ENCODE measurements at places on chromosomes 2 and 18.

DNA sequence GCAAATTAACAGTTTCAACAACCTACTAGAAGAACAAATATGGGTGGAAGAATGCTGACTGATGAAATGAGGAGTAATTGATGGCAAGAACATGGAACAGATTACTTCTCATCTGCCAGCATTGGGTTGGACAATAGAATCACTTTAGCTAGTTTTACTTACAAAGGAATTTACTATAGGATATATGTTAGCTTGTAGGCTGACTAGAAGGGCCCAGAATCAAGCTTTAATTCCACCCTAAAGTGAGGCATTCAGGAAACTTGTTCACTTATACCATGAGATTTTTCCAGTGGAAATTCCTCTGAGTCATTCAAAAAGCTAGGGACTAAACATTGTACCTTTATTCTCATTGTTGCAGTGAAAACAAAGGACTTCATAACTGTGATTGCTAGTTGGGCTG lies 5.0 kb upstream of the ZSWIM2 start:
- no peak for DNase-seq

DNA sequence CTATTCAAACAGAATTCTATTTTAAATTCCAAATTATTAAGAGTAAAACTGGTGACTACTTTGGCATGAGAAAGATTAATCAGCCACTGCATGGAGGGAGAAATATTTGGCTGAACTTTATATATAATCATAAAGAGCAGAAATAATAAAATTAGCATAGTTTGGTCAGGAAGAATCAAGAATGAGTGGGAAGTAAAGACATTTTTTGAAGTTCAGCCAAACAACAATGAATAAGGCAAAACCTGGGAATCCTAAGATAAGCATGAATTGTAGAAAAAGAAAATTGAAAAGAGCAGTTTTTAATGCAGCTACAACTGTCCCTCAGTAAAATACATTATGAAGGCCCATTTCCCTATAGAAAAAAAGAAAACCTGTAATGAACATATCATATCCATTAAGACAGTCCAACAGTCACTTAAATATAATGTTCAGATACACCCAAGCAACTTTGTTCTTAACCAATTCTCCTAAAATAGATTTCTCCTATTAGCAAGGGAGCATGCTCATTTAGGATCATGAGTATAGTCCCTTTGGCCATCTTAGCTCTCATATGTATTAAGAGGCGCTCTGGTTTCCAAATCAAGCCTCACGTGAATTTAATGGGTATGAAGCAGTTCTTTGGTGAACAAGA lies 6.5 kb downstream of the TMEM17 start:
- no peak for DNase-seq

DNA sequence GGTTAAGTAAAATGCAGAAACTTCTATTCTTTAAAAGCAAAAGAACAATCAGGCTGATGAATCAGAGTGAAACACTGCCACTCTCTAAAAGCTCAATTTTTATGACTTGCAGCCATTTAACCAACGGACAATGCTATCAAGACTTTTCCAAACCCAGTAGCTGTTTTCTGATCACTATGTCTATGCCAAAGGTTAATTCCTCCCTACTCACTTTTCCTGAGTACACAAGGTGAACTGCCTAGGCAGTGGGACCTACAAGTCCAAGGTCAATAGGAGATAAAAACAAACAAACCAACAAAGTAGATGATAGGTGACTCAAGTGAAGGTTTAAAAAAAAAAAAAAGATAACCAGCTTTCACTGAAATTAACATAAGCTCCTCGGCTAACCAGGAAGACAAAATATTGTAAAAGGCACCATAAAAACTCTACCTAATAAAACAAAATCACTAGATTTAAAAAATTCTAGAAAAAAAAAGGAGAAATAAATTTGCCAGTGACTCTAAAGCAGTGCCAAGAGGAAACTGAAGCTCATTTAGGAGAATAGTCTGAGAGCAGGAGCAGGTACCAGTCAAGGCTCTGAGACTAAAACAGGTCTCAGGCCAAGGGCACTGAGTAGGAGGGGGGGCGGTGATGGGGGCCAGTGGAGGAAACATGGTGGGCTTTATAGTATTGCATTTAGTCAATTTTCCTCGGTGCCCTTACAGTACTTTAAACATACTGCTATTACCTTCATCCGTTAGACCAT lies 134.1 kb upstream of the DLGAP1 start:
- no peak for DNase-seq

DNA sequence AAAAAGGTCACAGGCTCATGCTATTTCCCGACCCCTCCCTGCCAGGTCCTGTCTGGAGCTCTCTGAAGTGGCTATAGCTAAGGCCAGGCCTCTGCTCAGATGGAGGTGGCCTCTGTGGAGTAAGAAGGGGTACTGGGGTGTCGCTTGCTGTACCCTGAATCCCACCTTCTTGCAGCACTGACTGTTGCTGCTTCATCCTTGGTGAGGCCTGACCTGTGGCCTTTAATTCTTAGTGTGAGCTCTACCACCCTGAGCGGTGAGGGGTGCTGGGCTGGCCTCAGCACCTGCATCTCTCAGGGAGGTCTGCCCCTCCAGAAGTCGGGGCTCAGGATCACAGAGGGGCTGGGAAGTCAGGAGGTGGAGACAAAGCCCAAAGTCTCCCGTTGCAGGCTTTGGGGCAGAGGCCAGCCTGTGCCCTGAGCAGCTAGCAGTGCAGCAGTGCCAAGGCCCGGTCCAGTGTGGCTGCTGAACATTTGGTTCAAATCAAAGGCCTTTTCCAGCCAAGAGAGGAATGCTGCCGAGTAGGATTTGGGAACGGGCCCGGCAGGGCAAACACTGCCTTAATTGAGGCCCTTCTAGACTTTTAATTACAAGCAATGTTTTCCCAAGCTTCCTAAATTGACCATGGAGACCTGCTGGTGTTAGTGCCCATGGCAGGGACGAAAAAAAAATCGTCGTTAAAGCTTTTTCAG lies 133.5 kb upstream of the HAAO start:
- DNase-seq, result peak; percentile 57

DNA sequence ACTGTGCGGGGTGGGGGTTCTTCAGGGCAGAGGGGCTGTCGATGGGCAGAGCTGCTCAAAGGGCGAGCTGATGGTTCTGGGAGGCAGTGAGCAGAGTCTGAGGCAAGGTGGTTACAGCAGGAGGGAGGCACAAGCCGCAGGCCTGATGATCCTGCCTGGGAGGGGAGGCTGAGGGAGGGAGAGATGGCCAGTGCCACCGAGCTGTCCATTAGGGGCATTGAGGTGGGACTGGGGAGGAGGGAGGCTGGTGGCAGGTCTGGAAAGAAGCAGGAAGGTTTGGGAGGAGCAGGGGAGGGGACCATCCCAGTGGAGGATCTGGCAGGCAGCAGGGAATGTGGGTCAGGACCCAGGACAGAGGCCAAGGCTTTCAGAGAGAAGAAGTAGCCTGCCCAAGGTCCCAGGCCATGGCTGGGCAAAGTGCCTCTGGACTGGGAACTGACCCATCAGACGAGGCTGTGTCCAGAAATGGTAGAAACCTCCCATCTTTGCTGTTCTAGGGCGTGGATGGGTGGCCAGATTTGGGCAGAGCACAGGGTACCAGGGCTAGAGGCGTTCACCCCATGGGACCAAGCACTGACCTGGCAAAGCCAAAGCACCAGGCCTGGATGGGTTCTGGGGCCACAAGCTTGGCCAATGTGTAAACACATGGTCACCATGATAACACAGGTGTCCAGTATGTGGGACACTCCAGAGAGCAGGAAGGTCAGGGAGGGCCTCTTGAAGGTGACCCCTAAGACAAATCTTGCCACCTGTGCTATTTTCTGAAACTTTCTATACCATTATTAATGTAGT lies 55.5 kb downstream of the INHBB start:
- DNase-seq, result no peak

GRCh38 chr2:121502246-121502645 lies 28.4 kb upstream of the RNU4ATAC start:
- no peak for DNase-seq

DNA sequence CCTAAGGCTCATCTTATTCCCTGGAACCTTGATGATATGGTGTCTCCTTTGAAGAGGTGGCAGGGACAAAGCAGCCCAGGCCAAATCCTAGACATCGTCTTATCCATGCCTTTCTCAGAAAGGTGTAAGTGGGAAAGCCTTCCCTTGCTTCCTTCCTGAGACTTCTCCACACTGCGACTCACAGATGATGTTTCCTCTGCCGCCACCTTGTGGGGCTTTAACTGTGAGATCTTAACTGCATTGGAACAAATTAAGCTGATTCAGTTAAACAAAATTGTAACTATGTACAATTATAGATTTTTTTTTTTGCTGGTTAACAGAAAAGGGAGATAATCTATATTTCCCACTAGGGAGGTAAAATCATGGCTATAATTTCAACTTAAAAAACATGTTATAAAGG lies 10.0 kb upstream of the GCA start:
- no peak for DNase-seq

DNA sequence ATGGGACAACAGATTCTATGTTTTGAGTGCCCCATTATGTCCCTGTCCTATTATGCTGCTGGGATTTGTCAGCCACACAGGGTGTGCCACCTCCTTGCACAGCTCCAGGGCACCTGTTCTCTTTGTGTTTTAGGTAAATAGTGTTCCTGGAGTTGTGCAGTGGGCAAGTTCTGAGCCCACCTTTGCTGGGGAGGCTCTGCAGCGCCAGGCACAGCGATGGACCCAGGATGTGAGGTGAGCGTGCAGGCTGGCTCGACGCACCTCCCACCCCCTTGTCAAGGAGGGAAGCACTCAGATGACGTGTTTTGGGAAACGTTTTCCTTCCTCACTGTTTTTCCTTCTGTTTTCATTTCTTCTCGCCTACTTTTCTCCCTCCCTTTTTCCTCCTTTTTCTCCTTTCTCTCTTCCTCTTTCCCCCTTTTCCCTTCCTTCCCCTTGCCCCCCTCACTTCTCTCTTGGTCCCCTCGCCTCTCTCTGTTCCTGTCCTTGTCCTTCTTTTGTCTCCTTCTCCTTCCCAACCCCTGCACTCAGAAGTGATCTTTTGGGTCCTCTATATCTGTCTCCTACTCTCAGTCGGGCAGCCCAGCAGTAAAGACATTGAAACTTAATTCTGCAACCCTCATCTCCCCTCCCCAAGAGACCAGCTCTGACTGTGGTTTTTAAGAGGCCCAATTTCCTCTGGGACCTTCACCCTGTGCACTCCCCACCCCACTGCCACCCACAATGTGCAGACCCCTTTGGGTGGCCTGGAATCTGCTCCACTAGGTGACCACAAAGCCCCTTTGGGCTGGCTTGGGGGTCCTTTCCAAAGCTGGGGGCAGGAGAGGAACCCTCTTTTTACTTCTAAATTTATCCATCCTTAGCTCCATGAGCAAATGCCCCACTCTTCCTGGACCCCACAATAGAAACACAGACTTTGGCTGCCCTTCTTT lies 104.0 kb downstream of the MCFD2 start:
- no peak for DNase-seq

DNA sequence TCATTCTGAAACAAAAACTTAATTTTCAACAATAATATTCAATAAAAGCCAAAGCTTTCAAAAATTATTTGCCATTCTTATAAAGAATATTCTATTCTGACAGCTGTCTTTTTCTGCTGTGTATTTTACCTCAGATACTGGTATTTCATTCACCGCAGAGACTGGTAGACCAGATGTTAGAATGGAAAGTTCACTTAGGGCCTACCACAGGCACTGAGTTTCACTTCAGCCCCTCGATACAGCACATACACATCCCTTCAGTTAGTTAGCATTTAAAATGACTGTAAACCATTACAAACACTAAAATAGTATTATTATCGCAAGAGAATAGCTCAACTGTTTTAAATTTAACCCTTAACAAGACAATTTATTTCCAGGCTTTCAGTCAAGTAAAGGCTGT lies 24.2 kb upstream of the GATA6 start:
- DNase-seq, result no peak
